CD4-positive, alpha-beta T cell (primary cell): ENCODE measurements at places on chromosomes 2 and 18.

GRCh38 chr18:3717376-3718025 is 267.5 kb downstream of the TGIF1 start:
- DNase-seq: no peak

GRCh38 chr2:136236019-136236418 is 118.1 kb upstream of the CXCR4 start:
- no peak for DNase-seq

DNA sequence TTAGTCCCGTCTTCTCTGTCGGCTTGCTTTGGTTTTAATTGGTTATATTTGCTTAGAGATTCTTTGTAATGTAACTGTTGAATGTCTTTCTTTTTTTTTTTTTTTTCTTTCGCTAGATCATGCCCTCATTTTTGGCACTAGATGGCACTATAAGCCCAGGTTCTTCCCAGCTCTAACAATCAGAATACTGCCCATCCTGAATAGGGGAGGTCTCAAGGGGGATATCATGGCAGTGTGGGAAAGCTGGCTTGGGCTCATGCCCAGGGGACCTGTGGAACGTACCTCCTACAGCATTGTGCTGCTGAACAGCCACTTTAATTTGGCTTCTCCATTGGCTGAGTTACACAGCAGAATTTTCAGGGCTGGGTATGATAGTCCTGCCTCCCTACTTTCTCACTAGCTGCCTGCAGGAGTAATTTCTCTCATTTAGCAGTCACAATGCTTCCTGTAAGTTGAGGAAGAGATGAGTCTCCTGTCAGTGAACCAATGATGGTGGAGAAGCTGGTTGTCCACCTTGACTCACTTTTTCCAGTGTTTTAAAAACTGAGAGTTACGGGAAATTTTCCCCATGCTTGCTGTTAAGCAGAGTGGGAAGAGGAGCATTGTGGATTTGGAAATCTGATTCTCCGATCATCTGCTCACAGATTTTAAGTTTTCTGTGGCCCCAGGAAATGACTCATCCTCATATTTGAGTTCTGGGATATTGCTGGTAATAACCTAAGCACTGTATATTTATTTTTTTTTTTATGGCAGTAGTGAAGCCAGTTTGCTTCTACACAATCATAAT is 47.2 kb downstream of the RAD51AP2 start:
- no peak for DNase-seq

- no peak for DNase-seq
These were observed 11.7 kb downstream of the KCTD1 start for GRCh38 chr18:26536664-26537063.

DNA sequence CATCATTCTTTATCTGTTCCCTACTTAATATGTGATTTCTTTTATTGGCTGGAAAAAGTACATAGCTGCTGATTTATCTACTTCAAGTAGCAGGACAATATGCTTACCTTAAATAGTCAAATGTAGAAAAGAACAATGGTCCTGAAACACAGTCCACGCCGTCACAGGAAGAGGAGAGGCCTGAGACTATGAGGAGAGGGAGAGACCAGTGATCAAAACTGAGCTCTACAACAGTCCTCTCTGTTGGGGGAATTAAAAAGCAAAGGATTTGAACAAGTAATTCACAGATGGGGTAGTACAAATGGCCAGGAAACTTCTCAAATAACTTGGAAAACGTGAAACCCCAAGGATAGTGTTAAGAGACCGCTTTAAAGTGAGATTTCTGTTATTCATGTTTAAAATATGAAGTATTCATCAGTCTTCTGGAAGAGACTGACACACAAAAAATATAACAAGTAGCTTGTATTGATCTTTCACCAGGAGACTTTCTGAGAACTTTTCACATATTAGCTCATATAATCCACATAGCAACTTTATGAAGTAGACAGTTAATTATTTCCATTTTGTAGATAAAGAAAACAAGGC is 20.2 kb downstream of the SCYGR8 start:
- DNase-seq: no peak
